Dermis microvascular lymphatic vessel endothelial cell (primary cell): ENCODE measurements at places on chromosomes 2 and 18.

- DNase-seq = no peak
Observed at GRCh38 chr2:138853761-138854160, 73.6 kb upstream of the NXPH2 start.

DNA sequence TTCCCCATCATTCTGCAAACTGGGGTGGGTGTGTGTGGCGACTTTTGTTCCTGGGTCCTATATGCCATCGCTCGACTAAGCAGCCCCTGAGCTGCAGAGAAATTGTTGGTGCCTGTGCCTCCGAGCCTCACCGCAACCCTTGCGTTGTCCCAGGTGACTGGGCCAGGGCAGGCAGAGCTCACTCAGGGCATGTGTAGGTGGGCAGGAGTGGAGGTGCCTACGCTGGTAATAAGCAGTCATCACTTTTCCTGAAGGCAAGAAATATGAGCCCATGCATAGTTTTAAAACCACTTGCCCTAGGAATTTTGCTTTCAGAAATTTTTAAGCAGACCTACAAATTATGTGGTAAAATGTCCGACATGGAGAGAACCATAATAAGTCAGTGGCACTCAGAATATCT lies 197.8 kb downstream of the SMAD7 start:
- DNase-seq = no peak

GRCh38 chr18:10009321-10010144 lies 95.7 kb downstream of the VAPA start:
- no peak for DNase-seq

- DNase-seq = no peak
Observed at GRCh38 chr2:73939419-73939818, 12.7 kb downstream of the DGUOK start.

DNA sequence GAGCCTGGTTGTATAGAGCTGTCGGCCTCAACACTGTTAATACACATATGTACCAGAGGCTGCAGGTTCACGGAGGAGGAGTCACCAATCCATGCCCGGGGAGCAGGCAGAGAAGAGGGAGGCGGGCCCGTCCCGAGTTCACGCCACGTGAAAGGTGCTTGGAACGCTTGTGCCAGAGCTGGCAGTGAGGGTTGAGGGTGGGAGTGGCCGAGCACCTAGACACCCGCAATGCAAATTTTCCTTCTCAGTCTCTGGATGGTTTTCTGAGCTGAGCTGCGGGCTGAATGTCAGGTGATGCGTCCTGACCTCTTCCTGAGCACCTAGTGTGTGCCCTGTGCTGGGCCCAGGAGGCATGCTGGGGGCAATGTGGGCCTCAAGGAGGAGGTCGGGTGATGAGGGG lies 52.2 kb downstream of the ODC1 start:
- DNase-seq = no peak

- DNase-seq = peak; percentile 30
Observed at GRCh38 chr2:202831242-202832220, 40.0 kb downstream of the ICA1L start.

DNA sequence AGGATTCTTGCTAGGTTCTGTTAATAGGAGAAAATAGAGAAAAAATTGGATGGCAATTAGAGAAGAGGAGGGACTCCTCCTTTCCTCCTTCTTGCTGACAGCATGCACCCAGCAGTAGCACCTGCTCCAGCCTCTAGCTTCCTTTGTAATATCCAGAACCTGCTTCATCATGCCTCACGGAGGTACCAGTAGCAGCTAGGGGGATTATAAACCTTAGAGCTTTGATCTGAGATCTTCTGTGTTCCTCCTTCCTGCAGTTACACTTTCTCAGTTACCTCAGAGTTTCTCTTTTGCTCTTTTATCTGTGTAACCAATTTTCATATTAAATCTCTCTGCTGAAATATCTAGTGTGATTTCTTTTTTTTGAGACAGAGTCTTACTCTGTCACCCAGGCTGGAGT lies 16.6 kb downstream of the DPP4 start:
- DNase-seq = no peak

- no peak for DNase-seq
Observed at GRCh38 chr18:4232656-4233055, 222.5 kb downstream of the DLGAP1 start.

- no peak for DNase-seq
Observed at GRCh38 chr2:136131961-136132824, 14.2 kb upstream of the CXCR4 start.
